ENCODE measurements at places on chromosomes 12 and 14. TPM values are rescaled to one million over a fixed set of nuclear protein-coding genes. Genes with fewer than 3 reads are reported as not detected.

DNA sequence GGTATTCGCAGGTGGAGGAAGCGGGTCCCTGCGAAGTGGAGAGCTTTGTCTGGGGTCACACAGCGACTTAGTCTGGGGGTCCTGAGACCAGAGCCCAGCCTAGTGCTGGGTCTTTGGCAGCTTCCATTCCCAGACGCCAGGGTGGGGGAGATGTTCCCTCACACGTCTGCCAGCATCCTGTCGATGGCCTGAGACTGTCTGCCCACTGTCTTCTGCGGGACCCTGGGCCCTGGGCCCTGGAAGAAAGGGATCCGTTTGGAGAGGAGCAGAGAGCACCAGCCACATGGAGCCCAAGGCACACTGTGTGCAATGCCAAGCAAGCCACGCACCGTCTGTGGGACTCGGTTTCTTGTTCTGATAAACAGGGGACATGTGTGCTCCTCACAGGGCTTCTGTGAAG, 197.2 kb downstream of the KIF26A start:
- H3K27me3 ChIP-seq = peaks cover 16% of the 10 kb centered on the region
- no peaks in the 10 kb centered on the region for H3K4me1 ChIP-seq
- no peak for DNase-seq
- peaks cover 2% of the 10 kb centered on the region for H3K36me3 ChIP-seq
- no peak overlapping the region for H3K27ac ChIP-seq

DNA sequence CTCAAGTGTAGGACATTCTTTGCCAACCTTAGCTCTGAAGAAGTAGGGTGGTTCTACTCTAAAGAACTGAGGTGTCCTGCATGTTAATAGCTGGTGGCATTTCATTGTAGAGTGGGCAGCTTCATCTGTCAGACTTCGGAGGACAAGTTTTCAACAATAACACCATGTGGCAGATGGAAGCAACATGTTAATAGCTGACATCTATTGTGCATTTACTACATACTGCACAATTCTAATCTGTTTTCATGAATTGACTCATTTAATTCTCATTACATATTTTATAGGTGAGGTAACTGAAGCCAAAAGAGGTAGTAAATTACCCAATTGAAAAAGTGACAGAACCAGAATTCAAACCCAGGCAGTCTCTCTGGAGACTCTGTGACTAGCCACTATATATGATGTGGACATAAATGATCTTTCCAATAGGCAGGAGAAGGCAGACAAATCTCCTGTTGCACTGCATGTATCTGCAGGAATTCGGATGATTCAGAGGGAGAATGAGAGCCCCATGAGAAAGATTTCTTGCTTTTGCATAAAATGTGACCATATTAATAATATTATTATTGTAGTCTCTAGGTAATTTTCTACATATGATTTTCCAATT, 137.2 kb upstream of the E2F7 start:
- H3K36me3 ChIP-seq = no peaks in the 10 kb centered on the region
- no peaks in the 10 kb centered on the region for H3K27me3 ChIP-seq
- H3K4me1 ChIP-seq = no peaks in the 10 kb centered on the region
- no peak for DNase-seq

DNA sequence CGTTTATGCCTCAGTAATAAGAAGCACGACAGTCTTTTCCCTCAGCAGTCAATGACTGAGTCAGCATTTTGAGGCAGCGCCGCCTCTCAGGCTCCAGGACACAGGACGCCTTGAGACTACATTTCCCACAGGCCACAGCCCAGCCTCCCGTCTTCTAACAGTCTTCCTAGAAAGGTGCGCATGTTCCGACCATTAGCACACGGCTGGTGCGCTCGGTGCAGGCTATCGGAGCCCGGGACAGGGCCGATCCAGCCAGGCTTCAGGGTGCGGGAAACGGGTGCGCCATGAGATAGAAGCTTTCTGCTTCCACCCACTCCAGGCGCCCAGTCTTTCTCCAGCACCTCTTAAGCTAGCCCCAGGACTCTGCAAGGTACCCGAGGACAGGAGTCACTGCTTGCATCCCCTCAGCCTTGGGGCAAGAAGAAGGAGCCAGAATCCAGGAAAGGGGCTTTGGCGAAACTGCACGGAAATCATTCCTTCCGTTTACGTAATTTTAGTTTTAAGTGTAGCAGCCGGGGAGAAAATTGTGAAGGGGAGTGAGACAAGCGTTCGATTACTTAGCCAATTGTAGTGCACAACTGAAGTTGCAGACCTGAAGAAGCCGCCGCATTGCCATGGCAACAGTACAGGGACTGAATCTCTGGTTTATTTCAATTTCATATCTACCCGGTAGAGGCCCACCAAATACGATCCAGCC, 54.0 kb downstream of the ZNF641 start:
- no peaks in the 10 kb centered on the region for H3K36me3 ChIP-seq
- H3K27me3 ChIP-seq = peaks cover 17% of the 10 kb centered on the region
- no peak overlapping the region for H3K27ac ChIP-seq
- DNase-seq = peak; percentile 42
- peaks cover 13% of the 10 kb centered on the region for H3K4me1 ChIP-seq

GRCh38 chr12:52250048-52250990, 17.3 kb downstream of the KRT7 start:
- no peak overlapping the region for H3K4me3 ChIP-seq
- peaks cover 60% of the 10 kb centered on the region for H3K4me1 ChIP-seq
- peaks cover 16% of the 10 kb centered on the region for H3K27me3 ChIP-seq

Gene KCNJ8
- total RNA-seq = not detected

- H3K27ac ChIP-seq = no peak overlapping the region
- no peak overlapping the region for H3K4me3 ChIP-seq
- H3K4me1 ChIP-seq = no peaks in the 10 kb centered on the region
- no peaks in the 10 kb centered on the region for H3K27me3 ChIP-seq
- DNase-seq = no peak
Observed at GRCh38 chr12:8847435-8847834, 25.0 kb downstream of the A2ML1 start.

GRCh38 chr14:69842686-69843420, 36.4 kb upstream of the SMOC1 start:
- no peaks in the 10 kb centered on the region for H3K27me3 ChIP-seq
- H3K36me3 ChIP-seq = no peaks in the 10 kb centered on the region
- no peaks in the 10 kb centered on the region for H3K4me1 ChIP-seq
- no peak overlapping the region for H3K4me3 ChIP-seq

All from activated CD4-positive, alpha-beta T cell treated with anti-CD3 and anti-CD28 coated beads, Interleukin-2, amount 10 ng/mL, durations not matched to agents 7 days and 5 days (primary cell).